ENCODE measurements at places on chromosomes 3 and 15.

- DNase-seq, result no peak
These were observed 12.5 kb downstream of the MBNL1 start for GRCh38 chr3:152281133-152281713.

- no peak for DNase-seq
These were observed 197.4 kb downstream of the ISL2 start for GRCh38 chr15:76533995-76534394.

DNA sequence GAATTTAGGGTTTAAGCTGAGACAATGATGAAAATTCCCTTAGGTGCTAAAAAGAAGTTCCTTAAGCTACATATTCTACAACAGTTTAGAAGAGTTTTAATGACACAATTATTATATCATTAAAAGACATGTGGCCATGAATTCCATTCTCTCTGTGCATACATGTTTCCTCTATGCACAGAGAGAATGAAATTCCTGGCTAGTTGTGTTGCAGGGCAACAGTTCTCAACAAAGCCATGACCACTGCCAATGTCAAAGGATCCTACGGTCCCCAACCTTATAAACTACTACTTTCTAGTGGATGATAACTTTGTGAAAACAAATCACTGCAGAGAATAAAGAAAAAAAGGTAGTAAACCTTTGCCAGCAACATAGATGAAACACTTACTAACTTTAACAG, 122.7 kb downstream of the OTOL1 start:
- DNase-seq, result no peak

GRCh38 chr3:67804089-67804488, 149.7 kb upstream of the SUCLG2 start:
- DNase-seq, result no peak

GRCh38 chr15:25892126-25892525, 29.0 kb upstream of the ATP10A start:
- no peak for DNase-seq

DNA sequence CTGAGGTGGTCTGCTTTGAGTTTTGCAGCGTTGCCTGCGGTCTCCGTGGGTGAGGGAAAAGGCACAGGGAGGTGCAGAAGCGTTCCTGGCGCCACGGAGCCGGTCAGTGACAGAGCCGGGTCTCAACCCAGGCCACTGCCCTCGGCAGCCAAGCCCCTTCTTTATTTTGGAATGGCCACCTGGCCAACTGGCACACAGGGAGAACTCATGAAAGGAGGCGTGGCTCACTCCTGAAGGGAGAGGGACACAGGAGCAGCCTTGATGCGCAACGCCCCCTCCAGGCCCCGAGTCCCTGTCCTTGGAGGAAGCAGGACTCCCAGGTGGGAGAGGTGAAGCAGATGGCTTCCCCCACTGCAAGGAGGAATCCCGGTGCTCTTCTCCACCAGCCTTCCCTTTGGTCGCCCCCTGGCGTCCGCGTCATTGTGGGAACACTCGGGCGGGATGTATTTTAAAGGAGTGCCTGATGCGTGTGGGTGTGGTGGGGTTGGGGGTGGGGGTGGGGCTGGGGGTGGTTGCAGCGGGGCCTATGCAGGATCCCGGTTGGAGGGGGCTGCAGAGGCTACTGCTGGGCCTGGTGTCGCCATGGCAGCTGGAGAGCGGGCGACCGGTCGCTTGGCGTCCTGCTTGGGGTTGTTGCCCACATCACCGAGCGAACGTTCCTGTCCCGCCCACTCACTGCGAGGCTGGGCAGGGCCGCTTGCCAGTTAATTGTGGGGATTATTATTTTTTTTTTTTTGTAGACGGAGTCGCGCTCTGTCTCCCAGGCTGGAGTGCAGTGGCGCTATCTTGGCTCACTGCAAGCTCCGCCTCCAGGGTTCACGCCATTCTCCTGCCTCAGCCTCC, 32.6 kb downstream of the APBA2 start:
- no peak for DNase-seq

DNA sequence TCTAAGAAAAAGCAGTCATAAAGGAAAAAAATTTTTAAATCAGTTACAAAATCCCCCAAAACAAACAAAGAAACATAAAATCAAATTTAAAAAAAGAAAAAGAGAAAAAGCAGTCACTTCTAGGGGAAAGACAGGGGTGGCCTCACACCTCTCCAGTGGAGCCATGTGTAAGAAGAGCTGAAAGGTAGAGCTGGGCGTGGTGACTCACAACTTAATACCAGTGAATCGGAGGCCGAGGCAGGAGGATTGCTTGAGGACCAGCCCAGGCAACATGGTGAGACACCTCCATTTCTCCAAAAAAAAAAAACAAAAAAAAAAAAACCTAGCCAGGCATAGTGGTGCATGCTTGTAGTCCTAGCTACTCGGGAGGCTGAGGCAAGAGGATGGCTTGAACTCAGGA, 14.7 kb downstream of the MESD start:
- no peak for DNase-seq
